ENCODE measurements at places on chromosomes 5 and 9.

DNA sequence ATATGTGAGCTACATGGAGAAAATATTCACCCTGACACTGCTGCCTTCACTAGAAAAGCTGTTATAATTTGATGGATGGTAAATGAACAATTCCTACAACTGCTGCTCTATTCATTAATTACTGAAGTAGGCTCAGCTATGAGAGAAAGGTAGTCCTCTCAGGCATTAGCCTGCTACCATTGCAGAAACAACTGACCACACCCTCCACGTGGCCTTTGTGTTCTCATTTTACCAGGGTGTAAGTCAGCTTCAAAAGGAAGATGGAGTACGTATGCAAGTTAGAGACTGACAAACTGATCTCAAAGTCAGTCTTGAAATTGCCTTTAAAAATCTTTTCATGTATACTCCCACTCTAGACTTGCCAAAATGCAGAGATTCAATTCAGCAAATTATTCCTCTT is 26.3 kb upstream of the TPD52L3 start:
- no peak for DNase-seq

GRCh38 chr9:129225815-129226214 is 47.8 kb upstream of the IER5L start:
- no peak for DNase-seq

GRCh38 chr5:119897537-119898370 is 268.4 kb downstream of the FAM170A start:
- DNase-seq: no peak

- DNase-seq: no peak
These were observed 13.3 kb upstream of the STING1 start for GRCh38 chr5:139495638-139496435.

DNA sequence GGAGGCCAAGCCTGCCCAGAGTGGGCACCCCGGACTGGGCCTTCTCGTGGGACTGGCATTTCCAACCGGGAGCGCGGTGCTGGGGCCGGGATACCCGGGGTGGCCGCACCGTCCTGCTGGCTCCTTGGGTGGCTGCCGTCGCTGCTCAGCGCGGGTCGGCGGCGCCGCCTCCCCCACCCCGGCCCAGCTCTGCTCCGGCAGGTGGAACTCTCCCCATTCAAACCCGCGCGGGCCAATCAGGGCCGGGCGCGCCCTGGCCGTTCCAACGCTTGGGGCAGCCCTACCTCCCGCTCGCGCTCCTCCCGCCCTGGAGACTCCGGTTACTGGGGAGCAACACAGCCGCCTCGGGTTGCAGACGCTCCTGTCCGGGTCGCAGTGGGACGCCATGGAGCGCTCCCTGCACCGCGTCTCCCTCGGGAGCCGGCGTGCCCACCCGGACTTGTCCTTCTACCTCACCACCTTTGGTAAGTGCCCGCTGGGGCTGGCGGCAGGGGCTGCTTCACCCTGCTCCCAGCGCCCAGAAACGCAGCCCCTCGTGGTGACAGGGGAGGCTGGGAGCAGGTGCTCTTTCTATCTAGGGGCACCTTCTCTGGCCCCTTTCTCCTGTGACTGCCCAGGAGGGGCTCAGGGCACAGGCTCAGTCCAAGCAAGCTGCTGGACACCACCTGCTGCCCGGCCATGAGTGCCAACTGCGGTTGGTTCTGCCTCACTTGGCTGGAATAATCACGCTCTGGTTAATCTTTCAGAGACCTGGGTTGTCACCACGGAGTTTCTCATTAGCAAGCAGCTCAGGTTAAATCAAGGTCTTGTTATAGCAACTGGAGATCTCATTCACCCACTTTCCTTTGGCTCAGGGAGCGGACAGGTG is at the start of gene RGS3:
Gene RGS3, plus strand, starts transcription at position 310 of the 868 bp plus-strand sequence. Its CDS starts 76 bp downstream, at position 386.
- DNase-seq: no peak

- DNase-seq: no peak
These were observed 336.1 kb upstream of the SLC30A5 start for GRCh38 chr5:68757626-68758212.

DNA sequence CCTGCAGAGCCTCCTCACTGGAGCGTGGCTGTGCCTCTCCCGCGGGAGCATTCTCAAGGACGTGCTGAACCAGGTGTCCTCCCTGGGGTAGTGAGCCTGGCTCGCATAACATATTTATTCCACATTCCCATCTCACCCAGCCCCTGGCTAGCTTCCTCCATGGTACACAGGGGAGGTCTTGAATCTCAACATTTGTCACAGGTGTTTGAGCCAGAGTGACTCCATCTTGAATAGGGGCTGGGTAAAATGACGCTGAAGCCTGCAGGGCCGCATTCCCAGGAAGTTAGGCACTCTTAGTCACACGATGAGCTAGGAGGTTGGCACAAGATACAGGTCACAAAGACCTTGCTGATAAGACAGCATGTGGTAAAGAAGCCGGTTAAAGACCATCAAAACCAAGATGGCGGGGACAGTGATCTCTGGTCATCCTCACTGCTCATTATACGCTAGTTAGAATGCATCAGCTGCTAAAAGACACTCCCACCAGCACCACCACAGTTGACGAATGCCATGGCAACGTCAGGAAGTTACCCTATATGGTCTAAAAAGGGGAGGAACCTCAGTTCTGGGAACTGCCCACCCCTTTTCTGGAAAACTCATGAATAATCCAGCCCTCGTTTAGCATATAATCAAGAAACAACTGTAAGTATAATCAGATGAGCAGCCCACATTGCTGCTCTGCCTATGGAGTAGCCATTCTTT is 273.8 kb upstream of the IRX4 start:
- no peak for DNase-seq

DNA sequence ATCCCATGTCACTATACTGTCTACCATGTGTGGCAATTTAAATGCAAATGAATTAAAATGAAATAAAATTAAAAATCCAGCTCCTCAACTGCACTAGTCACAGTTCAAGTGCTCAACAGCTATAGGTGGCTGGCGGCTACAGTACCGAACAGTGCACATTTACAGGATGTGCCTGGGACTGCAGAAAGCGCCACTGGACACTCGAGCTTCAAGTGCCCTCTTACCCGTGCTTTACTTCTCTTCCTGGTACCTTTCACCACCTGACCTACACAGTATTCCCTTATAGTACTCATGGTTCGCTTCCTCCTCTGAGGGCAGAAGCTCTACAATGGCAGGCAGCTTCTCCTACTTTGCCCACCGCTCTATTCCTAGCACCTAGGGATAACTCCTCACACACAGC is 166.6 kb downstream of the FANCC start:
- no peak for DNase-seq

- DNase-seq: no peak
These were observed 77.6 kb downstream of the PCDH1 start for GRCh38 chr5:141800617-141801016.

- DNase-seq: peak; percentile 66
These were observed 194.8 kb downstream of the SPOCK1 start for GRCh38 chr5:137304226-137304874.

DNA sequence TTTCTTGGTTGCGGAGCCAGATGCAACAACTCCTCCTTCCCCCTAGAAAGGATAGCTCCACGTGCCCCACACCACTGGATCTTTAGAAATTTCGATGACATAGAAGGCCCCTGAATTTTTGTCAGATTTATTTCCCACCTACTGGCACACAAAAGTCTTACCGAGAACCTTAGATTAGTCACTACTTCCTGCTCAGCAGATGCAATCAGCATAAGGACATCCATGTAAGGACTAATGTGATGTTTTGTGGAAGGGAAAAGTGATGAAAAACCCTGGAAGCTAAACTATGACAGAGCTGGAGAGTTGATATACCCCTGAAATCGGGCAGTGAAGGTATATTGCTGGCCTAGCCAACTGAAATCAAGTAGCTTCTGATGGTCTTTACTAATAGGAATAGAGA is 125.5 kb upstream of the NFIL3 start:
- DNase-seq: no peak

GRCh38 chr5:167900340-167900935 is 391.0 kb upstream of the WWC1 start:
- no peak for DNase-seq
